ENCODE measurements at places on chromosomes 13 and 19.

- DNase-seq = peak; percentile 13
Observed at GRCh38 chr13:27264181-27264580, 6.4 kb upstream of the RASL11A start.

DNA sequence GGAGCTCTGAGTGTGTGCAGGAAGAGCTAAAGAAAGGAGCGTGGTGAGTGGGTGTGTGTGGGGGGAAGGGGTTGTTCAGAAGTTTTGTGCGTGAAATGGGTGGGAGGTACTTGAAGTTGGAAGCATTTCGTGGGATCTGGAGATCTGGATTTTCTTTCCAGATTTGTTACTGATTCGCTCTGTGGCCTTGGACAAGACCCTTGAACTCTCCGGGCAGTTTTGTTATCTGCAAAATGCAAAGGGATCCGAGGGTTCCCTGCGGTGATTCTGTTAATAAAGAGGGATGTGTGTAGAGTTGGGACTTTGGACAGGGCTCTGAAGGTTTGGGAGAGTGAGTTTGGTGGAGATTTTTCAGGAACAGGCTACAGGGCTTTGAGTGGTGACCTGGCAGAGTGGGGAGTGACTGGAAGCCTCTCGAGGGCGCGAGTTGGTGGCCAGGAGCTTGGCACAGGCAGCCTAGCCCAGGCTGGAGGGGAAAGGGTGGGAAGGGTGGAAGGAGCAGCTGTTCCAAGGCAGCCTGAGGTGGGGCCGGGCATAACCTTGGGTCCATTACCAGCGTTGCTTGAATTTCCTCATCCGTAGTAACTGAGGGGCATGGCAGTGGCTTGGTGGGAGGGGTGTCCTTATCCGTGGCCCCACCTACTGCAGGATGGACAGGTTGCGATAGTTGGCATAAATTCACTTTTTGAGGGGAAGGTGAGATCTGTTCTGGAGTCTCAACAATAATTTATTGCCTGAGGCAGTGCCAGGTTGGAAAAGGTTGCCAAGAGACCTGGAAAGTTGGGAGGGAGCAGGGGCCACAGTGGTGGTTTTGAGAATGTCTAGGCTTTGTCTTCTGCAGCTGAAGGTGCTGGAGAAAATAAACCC is 2.1 kb downstream of the ACTN4 start:
- DNase-seq = no peak

DNA sequence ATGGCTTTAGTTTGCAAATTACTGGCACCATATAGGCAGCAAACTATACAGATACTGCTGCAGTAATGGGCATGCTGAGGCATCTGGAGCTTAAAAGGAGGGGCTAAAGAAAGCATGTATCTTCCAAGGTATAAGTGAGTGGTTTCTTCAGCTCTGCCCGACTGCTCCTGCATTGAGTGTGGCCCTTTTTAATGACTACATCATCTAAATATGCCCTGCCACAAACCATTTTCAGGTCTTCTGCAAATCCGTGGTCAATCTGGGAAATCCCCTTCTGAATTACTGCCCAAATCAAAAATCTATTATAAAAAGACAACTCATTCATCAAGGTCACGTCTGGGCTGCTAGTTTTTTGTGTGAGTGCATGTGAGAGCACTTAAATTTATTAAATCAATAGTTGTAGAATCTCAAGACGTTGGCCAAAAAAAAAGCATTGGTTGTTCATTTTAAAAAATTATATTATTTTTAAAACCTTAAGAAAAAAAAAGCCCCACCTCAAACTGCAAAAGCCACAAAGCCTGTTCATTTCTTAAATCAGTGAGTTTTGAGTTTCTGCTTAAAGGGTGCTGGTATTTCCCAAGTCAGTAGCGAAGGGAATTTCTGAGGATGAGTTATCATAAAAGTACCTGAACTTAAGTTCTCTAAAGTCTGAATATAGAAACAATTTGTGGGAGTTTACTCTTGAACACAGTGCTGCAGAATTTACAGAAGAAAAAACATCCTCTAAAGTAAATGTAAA is 16.3 kb downstream of the LCP1 start:
- DNase-seq = no peak

- no peak for DNase-seq
Observed at GRCh38 chr13:80010846-80011245, 330.1 kb downstream of the SPRY2 start.

- no peak for DNase-seq
Observed at GRCh38 chr19:37654118-37654517, 1.1 kb downstream of the ZFP30 start.

- no peak for DNase-seq
Observed at GRCh38 chr13:73242515-73243015, 183.8 kb downstream of the KLF5 start.

- DNase-seq = no peak
Observed at GRCh38 chr13:30486230-30487074, 20.7 kb upstream of the HMGB1 start.

GRCh38 chr13:57583529-57583928 is 48.0 kb upstream of the PCDH17 start:
- no peak for DNase-seq

DNA sequence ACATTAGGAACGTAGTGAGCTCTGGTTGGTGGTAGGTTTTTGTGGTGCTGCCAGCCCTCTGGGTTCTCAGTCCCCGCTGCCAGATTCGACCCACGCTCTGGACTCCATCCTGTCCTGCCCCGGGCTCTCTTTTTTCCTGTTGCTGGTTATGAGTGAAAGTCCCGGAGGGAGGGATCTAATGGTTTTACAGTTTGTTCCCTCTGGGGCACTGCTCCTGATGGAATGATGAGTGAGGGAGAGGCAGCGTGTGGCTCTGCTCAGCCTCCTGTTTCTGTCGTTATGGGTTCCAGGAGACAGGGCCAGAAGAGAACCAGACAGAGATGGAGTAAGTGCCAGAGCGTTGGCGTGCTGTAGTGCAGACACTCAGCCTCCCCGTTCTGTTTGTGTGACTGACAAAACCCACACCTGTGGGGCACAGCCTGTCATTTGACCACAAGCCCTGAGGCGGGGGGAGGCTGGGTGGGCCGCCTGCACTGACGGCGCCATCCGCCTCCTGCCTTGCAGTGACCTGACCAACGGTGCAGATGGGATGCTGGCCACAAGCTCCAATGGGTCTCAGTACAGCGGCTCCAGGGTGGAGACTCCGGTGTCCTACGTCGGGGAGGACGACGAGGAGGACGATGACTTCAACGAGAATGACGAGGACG is 18.3 kb downstream of the ATP4B start:
- DNase-seq = no peak

DNA sequence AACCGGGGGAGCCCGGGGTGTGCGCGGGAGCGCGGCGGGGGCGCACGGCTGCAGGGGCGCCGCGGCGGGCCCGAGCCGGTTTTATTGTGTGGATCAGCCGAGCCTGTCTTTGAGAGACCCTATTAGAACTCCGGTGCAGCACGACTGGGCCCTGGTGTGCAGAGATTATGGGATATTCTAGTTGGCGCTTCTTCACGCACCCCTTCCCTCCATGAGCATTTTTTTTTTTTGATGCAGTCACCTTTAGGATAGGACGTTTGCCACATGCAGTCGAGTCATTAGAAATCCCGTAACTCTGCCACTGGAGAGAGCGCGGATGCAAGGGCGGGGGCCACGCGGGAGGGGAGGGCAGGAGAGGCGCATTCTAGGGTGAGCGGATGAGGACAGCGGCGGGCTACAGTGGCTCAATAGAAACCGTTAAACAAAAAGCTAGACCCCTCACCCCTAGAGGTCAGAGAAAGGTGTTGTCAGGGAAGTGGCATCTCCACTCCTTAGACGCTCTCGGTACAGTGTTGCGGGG is 3.7 kb downstream of the FGF9 start:
- no peak for DNase-seq

- DNase-seq = no peak
Observed at GRCh38 chr13:44853641-44854040, 135.6 kb downstream of the NUFIP1 start.

DNA sequence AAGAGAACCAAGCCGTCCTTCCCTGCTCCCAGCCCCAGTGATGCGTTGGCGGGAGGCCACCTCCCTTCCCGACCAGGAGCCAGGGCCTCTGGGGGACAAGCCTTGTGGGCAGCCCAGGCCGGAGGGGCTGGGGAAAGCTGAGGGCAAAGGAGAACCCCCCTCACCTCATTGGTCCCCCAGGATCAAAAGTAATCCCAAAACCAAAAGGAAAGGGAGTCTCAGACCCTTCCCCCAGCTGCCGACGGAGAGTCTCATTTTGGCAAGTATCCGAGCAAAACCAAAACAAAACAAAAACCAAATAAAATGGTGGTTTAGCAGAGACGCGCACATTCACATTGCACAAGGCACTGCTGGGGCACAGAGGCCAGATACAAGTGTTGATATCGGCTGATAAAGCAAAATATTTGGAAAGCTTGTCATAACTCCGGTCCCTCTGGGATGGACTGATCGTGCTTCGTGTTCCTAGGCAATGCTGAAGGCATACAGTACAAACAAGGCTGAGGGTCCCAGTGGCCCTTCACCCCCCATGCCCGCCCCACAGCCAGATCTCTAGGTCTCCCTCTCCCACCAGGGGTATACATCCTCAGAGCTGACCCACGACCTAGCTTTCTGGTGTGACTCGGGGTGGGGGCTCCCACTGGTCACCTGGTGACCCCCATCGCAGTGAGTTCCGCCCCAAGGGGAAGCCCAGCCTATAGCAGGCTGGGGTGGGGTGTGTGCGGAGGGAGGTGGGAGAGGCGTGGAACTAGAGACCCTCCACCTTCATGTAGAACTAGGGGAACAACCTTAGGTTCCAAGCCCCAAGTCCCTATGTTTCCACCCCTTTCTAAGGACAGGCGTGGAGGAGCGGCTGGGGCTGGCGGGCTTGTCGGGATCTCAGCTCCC is 2.1 kb downstream of the CEBPA start:
- no peak for DNase-seq

DNA sequence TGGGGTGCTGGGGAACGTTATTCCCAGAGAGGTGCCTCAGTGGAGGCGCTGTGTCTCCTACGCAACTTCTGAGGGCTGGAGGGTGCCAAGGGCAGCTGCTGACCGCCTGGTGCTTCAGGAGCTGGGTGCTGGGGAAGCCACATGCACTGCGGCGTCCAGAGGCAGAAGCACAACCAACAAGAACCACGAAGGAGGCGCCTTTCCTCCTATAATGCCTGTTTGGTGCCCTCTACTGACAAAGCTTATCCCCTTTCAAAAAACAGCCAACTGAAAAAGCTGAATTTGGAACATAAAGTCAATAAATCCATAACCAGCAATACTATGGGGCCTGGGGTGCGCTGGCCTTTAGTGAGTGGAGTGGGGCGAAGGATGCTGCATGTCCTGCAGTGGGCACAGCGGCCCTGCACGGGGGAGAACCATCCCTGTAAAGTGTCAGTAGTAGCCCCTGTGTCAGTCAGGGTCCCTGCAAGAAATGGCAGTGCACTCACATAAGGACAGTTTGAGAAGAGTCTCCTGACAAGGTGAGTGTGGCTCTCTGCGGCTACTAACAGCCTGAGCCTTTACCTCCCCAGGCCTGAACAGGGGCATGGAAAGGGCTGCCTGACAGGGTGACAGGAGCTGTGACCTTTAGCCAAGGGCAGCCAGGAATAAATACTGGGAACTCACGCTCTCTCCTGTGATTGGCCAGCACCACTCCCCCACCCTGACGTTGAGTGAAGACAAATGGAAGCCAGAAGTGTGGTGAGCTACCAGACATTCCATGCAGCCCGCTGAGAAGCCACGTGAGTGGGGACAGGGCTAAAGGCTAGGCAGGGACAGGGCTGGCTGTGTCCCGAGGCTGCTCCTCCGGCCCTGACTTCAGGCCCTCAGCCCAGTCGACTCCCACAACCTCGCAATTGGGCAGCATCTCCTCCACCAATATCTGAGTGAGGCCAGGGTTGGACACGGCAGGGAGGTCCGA is 4.5 kb upstream of the B3GNT8 start:
- no peak for DNase-seq

DNA sequence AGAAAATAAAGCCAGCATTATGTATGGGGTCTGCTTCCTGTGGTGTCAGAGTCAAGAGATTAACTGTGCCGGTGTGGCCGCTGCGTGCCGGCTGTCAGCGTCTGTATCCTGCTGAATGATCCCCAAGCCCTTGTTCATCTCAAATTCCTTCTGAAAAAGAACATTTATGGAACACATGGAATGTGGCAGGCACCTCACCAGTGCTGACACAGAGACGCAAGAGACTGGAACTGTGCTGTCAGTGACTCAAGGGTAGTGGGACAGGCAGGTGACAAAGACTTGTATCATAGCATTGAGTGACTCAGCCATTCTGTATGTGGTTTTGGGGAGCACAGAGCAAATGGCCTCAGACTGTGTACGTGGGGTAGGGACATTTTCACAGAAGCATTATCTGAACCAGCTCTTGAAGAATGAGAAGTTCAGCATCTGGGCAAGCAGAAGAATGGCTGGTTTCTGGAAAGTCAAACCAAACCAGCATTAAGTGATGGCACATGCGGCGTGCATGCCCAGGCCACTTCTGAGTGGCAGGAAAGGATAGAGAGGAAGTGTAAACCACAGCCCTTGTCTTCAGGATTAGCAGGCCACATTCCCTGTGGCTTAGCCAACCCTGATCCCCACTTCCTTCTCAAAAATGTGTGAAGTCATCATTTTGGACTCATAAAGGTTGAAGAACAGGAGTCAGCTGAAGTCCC is 54.0 kb upstream of the IRS2 start:
- no peak for DNase-seq

DNA sequence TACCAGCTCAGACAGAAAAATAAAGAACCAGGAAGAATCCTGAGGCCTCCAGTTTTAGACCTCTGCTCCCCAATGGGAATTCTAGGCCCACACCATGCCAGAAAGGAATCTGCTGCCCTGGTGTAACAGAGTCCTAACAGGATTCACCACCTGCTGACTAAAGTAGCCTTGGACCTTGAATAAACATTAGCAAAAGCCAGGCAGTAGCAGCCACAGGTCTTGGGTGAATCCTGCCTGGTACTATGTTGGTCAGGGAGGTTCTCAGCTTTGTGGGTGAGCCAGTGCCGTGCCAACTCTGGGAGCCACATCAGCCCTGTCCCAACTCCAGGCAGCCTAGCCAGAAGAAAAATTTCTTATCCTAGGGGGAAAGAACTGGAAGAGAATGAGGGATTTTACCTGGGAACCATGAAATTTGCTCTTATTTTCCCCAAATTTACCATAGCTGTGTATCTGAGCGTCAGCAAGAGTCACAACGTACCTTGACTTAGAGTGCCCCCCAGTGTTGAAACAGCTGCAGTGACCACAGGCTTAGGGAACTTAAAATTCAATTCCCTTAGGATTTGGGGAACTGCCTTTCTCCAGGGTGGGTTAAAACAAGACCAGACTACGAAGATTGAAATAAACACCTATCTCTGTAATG is 1895.6 kb upstream of the PRR20A start:
- DNase-seq = no peak

DNA sequence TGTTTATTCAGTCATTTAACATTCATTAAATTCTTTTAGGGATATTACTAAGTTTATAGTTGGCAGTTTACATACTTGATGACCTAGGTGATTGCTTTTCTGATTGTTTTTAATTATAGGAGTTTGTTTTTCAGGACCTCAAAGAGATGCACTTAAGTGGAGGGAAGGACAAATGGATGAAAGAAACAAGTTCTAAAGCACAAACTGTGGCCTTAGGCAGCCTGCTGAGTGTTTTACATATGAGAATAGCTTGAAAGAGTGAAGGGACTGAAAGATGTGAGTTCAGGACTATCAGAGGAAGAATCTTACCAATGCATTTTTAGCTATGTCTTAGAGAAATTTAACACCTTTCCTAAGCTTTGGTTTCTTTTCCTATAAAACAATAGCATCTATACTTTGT is 402.6 kb downstream of the KLF12 start:
- DNase-seq = no peak

GRCh38 chr19:15166700-15167099 is 34.1 kb downstream of the NOTCH3 start:
- no peak for DNase-seq
